Prostate gland (tissue), 2 donors: ENCODE measurements at places on chromosomes 7 and 10.

GRCh38 chr10:69397972-69398371 lies 18.7 kb downstream of the TACR2 start:
- no peak for DNase-seq

GRCh38 chr10:4083509-4084003 lies 298.5 kb upstream of the KLF6 start:
- no peak for DNase-seq

GRCh38 chr7:130141161-130141883 lies 63.9 kb downstream of the TMEM209 start:
- DNase-seq: peak; percentile 74

GRCh38 chr7:23183279-23184012 lies 1.6 kb downstream of the NUP42 start:
- DNase-seq: no peak
